ENCODE measurements at places on chromosomes 16 and 17.

- no peak for DNase-seq
These were observed 29.0 kb downstream of the ZNF750 start for GRCh38 chr17:82810644-82811430.

DNA sequence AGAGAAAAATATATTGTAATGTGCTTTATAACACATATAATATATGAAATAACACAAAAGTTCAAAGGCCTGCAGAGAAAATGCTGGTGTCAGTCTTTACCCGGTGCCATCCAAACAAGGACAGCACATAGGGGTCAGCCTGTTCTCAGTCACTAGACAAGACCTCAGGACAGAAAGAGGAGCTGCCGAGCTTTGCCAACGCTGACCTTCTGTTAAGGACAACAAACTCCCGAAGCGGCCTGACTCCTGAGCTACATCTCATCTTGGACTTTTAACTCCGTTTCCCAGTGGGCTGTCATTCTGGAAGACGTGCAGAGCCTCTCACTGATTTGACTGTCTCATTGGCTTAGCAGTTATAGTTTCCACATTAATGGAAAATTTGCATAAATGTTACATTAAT is 6.9 kb downstream of the ELAC2 start:
- DNase-seq: no peak

DNA sequence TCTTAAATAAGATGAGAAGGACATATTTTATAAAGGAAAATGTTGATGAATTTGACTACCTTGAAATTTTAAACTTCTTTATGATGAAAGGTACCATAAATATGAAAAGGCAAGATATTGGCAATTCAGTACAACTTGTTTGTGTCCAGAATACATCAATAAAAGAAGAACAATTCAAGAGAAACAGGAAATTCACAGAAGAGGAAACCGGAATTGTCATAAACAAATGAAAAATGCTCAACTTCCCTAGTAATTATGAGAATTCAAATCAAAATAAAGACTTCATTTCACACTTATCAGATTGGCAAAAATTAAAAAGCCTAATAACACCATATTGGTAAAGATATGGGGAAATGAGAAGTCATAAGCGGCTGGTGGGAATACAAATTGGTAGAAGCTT is 54.3 kb downstream of the WSB1 start:
- DNase-seq: no peak

GRCh38 chr17:50534222-50534978 is 1.9 kb downstream of the EPN3 start:
- no peak for DNase-seq

DNA sequence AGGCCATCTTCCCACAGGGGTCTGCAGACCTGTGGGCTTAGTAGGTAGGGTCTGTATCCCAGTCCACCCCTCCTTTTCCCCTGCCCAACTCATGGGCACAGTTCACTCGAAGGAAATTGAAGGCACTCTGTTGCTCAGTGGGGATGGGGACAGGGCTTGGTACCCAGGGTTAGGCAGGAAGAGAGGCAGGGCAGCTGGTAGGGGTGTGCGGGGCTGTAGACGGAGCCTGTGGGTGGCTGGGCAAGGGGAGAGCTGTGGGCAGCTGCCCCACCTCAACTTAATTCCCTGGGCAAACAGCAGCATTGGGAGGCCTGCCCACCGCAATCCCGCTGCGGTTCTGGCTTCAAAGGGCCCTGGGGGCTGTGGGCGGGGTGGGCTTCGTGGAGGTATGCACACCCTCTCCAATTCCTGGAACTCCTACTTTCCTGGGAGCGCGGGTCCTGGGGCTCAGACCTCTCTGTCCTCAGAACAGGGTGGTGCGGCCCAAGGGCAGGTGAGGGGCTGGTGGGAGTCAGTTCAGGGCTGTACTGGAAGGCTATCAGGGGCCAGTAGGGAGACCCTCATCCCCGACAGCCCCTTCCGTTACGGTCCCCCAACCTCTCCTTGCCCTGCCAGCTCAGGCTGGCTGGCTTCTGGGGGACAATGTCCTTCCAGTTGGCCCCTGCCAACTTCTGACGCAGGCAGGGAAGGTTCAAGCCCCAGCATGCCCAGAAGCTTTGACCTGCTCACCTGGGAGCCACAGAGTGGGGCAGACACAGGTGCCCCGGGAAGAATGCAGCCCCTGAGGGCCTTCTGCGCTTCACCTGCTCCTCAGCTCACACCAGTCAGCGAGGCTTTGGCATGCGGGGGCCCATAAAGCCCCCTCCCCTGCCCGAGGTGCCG is 9.1 kb downstream of the FOXJ1 start:
- DNase-seq: no peak

- DNase-seq: no peak
These were observed 29.1 kb upstream of the HAPSTR1 start for GRCh38 chr16:9062301-9062700.

GRCh38 chr16:30119428-30119827 is 3.6 kb downstream of the MAPK3 start:
- no peak for DNase-seq

DNA sequence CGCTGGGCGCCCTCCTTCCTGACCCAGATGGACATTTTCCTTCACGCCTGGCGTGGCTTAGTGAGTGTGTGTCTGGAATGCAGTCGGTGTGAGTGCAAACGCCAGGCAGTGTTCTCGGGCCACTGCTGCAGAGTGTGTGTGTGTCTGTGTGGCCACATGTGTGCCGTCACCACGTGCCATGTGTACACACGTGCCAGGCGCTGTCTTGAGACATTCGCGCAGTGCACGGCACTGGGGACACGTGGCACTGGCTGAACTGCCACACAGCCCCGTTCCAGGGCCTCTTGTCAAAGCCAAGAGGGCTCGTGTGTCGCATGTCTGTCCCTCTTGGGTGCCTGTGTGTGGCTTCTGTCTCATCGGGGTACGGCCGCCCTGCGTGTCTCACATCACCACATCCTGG is 28.8 kb downstream of the MAPK8IP3 start:
- no peak for DNase-seq

DNA sequence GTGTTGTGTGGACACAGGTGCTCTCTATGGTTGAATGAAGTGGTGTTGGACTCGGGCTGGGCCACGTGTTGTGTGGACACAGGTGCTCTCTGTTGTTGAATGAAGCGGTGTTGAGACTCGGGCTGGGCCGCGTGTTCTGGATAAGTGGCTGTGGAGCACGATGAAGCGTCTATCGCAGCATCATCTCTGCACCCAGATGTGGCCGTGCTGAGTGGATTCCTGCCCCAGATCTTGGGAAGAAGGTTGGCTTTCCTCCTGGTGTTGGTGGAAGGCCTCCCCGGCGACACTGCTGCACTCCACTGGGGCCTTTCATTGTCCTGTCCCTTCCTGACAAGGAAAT is 69.1 kb downstream of the RPTOR start:
- no peak for DNase-seq

GRCh38 chr17:83121921-83122820 is 42.8 kb downstream of the METRNL start:
- DNase-seq: no peak

DNA sequence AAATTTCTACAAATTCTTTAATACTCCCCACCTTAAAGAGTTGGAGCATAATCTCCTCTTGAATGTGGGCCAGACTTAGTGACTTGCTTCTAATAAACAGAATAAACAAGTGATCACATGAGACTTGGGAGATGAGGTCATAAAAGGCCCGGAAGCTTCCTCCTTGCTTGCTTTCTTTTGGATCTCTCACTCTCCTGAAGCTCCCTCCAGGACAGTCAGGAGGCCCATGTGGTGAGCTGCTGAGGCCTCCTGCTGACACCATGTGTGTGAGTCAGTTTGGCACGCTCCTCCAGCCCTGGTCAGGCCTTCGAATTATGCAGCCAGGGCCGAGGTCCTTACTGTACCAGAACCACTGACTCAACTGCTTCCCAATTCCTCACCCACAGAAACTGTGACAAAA is 53.2 kb downstream of the NDEL1 start:
- no peak for DNase-seq

DNA sequence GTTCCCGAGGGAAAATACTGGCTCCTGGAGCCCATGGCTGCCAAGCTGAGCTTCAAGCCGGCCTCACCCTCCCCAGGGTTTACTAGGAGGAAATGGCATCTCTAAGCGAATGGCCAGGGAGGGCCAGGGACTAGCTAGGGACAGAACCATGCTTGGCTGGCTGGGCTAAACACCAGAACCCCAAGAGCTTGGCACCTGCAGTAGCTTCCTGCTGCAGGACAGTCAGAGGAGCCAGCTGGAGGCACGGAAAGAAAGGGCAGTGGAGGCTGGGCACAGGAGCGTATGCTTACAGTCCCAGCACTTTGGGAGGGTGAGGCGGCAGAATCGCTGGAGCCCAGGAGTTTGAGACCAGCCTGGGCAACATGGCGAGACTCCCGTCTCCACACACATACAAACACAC is 33.7 kb downstream of the PEMT start:
- no peak for DNase-seq

- DNase-seq: no peak
These were observed 403.8 kb downstream of the SEC14L1 start for GRCh38 chr17:77544347-77545110.

- no peak for DNase-seq
These were observed 43.3 kb downstream of the POLR3K start for GRCh38 chr16:9903-10665.

GRCh38 chr16:56539656-56540055 is 19.8 kb upstream of the BBS2 start:
- DNase-seq: no peak

DNA sequence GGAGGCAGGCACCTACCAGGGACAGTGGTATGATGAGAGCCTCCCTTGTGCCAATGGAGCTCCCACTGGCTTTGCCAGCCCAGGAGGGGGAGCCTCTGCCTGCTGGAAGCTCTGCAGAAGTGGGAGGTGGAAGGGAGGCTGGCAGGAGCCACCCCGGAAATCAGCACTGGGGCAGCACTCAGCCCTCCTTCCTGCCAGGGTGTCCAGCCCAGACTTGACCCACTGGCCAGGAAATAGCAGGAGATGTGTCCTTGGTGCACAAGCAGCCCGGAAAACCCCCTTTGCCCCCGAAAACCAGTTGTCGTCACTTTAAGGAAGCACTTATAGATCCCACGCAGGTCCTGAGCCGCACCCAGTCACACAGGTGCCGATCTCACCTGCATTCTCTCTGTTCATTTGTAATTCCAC is 49.3 kb upstream of the CACNG4 start:
- DNase-seq: no peak

GRCh38 chr17:2233441-2233947 is 70.1 kb downstream of the SMG6 start:
- no peak for DNase-seq

GRCh38 chr16:11572301-11572995 is 14.3 kb downstream of the LITAF start:
- DNase-seq: no peak

GRCh38 chr17:17843096-17843495 is 6.3 kb upstream of the SREBF1 start:
- DNase-seq: no peak

- DNase-seq: peak; percentile 84
These were observed 785 bp downstream of the NME3 start for GRCh38 chr16:1770328-1771187.

DNA sequence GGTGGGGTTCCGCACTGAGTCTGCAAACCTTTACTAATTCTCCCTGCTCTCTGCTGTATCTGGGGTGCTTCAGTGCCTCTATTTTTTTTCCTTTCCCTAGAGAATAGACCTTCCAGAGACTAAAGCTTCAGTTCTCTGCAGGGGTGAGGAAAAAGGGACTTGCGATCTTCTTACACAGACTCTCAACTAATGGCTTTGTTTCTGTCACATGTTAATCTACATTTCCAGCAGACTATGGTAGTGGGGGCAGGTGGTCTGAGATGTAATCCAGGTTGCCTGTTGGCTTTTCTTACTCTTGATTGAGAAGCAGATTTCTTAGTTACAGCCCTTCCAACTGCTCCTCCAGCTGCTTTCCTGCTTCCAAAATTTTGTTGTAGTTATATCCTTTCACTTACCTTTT is 229.0 kb upstream of the NLRP1 start:
- DNase-seq: no peak

DNA sequence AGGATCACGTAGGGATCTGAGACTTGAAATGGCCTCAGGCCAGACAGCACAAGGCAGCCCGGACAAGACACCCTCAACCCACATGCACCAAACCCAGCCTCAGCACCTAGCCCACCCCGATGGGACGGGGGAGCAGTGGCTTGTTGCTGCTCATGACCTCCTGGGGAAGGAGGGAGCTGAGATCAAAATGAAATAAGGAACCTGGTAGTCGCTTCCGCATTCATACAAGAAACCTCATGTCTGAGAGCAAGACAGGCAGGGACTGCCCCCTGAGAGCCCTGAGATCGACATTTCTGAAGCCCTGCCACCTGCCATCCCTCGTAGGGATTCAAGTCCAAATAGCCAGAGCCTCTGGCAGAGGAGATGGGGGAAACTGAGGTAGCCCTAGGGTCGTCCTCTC is 5.7 kb upstream of the CEP131 start:
- DNase-seq: no peak

DNA sequence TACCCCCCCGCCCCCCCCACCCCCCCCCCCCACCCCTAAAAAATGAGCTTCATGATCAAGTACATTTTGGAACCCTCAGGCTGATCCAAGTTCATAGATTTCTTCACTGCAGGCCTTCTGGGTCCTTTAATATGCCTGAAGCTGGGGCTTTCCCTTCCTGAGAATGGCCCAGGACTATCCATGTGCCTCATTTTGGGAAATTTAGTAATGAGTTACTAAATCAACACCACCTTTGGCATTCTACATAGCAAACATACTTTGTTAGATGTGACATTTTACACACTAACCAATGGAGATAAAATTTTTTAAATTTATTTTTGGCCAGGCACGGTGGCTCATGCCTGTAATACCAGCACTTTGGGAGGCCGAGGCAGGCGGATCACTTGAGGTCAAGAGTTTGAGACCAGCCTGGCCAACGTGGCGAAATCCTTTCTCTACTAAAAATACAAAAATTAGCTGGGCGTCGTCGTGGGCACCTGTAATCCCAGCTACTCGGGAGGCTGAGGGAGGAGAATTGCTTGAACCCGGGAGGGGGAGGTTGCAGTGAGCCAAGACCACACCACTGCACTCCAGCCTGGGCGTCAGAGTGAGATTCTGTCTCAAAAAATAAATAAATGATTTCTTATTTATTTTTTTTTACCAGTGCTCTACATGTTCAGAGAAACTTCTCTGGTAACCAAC is 14.0 kb downstream of the HERPUD1 start:
- DNase-seq: no peak

GRCh38 chr17:45138911-45139532 is 3.5 kb downstream of the ACBD4 start:
- DNase-seq: no peak

- DNase-seq: no peak
These were observed 6.4 kb upstream of the CACNG4 start for GRCh38 chr17:66957951-66958579.

- DNase-seq: no peak
These were observed 38.9 kb upstream of the PLCG2 start for GRCh38 chr16:81740169-81740568.

GRCh38 chr16:75099738-75100602 is 16.6 kb downstream of the LDHD start:
- DNase-seq: peak; percentile 75

GRCh38 chr17:2905269-2905668 is 109.0 kb downstream of the RAP1GAP2 start:
- DNase-seq: no peak
